ENCODE measurements at places on chromosomes 7 and 10. TPM values are rescaled to one million over a fixed set of nuclear protein-coding genes. Genes with fewer than 3 reads are reported as not detected.

GRCh38 chr7:111732923-111733322, 170.6 kb upstream of the IMMP2L start:
- DNase-seq: peak; percentile 85

- no peak for DNase-seq
Measured at GRCh38 chr10:118754229-118754555, 578 bp downstream of the CACUL1 start.

DNA sequence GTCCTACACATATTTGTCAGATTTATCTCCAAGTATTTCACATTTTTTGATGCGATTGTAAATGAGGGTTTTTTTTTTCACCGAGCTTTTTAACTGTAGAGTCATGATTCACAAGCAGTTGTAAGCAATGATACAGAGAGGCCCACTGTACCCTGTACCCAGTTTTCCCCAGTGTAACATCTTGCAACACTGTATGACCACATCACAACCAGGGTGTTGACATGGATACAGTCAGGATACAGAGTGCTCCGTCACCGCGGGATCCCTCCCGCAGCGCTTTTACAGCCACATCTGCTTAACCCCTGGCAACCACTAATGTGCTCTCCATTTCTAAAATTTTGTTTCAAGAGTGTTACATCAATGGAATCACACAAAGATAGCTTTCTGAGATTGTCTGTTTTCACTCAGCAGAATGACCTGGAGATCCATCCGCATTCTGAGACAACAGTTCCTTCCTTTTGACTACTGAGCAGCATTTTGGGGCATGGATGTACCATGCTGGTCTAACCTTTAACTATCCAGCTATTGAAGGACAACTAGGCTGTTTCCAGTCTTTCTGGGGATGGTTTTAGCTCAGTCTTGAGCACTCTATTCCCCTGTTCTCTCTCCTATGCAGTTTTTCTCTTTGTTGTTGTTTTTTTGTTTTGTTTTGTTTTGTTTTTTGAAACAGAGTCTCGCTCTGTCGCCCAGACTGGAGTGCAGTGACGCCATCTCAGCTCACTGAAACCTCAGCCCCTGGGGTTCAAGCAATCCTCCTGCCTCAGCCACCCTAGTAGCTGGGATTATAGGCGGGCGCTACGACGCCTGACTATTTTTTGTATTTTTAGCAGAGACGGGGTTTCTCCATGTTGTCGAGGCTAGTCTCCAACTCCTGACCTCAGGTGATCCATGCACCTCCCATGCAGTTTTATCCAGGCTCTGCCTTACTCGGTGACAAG, 25.9 kb downstream of the GPRIN2 start:
- peak; percentile 41 for DNase-seq

DNA sequence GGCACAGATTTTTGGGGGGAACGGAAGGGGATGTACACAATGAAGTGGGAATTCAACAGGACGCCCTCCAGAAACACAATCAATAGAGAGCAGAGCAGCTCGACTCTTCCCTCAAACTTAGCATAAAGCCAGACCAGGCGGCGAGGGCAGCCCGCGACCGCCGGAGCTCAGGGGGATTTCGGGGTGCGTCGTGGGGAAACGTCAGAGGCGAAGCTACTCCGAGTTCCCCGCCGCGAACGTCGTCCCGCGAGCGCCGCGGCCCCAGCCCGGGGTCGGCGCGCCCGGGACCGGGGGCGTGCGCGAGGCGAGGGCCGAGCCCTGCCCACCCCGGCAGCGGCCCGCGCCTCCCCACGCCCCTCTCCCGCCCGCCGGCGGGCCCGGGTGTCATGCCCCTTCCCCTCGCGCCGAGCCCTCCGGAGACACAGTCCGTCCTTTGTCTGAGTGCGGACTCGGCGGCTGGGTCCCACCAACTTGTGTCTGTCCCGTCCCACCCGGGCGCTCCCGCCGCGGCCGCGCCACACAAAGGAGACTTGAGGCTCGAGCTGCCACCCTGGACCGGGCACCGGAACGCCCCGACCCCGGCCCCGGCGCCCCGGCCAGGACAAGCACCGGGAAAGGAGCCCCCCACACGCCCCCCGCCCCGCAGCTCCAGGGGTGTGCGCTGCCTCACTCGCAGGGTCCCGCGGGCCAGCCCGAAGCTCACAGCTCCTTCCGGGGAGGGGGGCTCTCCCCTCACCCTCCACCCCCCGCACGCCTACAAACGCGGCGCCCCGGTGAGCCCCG, 634 bp downstream of the EZH2 start:
- peak; percentile 43 for DNase-seq

DNA sequence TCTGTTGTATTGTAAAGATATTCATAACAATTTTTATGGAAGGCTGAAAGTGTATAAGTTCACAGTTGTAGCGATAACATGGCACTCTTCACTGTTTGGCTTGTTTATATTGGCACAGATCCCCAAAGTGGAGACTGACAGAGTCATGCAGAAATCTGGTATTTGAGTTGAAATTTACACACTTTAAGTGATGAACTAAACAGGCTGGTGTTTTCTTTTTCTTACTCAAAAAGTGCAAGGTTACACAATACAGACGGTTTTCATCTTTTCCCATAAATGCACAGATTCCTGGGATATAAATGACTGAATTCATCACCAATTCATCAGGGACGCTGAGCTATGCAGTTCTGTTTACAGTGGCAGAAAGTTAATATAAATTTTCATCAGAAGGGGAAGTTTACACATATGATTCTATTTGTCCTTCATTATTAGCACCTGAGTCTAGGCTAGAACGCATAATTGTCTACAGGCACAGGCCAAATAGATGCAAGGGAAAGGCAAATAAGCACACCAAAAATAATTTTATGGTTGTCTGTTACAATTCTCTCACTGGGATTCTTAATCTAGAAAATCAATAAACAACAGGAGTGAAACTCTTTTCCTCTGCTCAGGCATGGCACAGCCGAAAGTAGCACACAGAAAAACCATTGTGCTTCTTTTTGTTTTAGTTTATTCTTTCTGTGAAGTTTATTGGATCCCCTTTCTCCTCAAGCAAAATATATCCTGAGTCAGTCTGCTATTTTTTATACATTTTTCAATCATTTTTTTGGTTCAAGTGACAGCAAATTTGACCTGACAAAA, 88.0 kb downstream of the FOXP2 start:
- DNase-seq: peak; percentile 14

DNA sequence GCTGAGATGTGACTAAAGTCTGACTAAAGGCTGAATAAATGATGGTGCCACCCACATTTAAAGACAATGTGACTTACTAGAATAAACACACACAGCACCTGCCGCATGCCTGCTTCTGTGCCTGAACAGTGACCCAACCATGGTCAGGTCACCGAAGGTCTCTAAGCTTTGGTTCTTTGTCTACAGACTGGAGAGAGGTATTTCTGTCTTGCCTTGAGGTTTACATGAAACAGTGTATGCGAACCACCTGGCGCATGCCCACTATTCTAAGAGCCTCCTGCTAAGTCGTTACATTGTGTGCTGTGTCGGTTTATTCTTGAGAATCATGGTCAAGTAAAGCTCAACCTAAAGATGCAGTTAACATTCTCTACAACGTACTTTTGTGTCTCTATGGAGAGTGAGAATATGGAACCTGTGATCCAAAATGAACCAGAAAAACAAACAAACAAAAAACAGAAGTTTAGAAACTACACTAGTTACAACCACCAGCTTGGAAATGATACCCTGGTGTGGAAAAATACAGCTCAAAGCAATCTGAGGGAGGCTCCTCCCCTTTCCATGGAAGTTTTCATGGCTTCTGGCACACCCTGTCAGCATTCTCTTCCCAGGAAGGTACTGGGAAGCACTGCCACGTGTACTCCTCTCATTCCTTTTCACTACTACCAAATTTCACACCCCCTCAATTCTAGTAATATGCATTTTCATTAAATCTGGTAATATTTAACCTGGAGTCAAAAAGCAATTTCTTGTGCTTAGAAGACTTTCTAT, 40.0 kb downstream of the VOPP1 start:
- DNase-seq: peak; percentile 78

DNA sequence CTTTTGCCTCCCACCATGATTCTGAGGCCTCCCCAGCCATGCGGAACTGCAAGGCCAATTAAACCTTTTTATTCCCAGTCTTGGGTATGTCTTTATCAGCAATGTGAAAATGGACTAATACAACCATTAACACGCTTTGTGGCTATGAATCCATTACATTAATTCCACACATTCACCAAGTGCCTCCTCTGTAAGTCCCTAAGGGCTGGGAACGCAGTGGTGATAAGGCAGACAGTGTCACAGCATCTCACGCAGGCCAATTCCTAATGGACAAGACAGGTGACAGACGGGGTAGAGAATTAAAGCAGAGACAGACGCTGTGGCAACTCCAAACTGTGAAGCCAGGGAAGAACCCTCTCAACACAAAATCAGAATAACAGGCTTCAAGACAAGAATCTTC, 247.8 kb downstream of the DIP2C start:
- no peak for DNase-seq

Gene FAM237B
- total RNA-seq: not detected

Gene ACTL6B
- not detected for total RNA-seq

Data from myocyte (in vitro differentiated cells).